Cardiac fibroblast (primary cell): ENCODE measurements at places on chromosomes 7 and 10.

DNA sequence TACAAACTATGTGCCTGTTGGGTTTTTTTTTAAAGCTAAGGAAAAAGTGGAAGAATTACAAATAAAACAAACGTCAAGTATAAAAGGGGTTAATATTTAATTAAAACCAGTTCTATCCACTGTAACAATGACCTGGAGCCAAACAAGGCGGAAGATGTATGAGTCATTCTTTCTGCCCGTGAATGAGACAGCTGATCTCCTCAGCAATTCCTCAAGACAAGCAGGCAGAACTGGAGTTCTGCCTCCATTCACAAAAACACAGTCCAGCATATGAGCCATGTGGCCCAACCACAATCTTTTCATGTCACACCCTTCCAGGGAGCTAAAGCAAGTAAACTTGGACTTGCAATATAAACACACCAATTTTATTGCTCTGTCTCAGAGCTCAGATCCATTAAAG lies 8.4 kb downstream of the ETV1 start:
- peak; percentile 97 for DNase-seq

DNA sequence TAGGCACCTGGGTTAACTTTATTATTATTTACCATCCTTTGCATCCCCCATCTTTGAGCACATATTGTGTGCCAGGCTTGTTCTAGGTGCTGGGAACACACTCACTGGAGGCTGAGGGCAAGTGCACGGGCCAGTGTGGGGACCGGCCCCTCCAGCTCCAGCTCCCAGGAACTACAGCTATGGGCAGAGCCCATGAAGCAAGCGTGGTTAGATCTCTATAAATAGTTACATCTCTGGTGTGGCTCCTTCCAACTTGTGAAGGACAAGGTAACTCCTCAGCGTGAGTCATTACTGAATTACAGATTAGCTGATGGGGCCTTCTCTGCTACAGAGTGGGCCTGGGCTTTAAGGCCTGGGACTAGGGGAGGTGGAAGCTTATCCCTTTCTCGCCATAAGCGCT lies 583.5 kb downstream of the SDK1 start:
- DNase-seq: no peak

DNA sequence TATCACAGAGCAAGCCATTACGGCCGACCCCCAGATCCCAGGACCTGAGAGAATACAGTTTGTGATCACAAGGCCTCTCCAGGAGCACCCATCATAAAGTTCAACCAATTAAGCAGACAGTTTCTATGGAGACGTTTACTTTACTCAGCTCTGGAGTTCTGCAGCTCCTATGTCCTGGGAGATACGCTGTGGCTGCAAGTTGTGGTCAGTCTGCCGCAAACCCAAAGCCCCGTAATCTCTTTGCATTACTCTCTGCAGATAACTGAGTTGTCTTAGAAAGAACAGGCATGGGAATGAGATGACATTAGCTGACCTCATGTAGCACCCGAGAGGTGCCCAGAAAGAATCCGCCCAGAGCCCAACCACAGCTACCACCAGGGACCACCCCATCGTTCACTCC lies 305.1 kb downstream of the FGFR2 start:
- DNase-seq: no peak

- no peak for DNase-seq
These were observed 68.4 kb downstream of the CDHR3 start for GRCh38 chr7:106031300-106032035.

GRCh38 chr10:127145173-127145572 lies 51.2 kb downstream of the INSYN2A start:
- peak; percentile 72 for DNase-seq

- DNase-seq: no peak
These were observed 40.6 kb downstream of the GHRHR start for GRCh38 chr7:31004393-31004792.
